ENCODE measurements at places on chromosomes 1 and 21.

GRCh38 chr21:33496345-33496744 is 4.8 kb upstream of the DNAJC28 start:
- DNase-seq = no peak

DNA sequence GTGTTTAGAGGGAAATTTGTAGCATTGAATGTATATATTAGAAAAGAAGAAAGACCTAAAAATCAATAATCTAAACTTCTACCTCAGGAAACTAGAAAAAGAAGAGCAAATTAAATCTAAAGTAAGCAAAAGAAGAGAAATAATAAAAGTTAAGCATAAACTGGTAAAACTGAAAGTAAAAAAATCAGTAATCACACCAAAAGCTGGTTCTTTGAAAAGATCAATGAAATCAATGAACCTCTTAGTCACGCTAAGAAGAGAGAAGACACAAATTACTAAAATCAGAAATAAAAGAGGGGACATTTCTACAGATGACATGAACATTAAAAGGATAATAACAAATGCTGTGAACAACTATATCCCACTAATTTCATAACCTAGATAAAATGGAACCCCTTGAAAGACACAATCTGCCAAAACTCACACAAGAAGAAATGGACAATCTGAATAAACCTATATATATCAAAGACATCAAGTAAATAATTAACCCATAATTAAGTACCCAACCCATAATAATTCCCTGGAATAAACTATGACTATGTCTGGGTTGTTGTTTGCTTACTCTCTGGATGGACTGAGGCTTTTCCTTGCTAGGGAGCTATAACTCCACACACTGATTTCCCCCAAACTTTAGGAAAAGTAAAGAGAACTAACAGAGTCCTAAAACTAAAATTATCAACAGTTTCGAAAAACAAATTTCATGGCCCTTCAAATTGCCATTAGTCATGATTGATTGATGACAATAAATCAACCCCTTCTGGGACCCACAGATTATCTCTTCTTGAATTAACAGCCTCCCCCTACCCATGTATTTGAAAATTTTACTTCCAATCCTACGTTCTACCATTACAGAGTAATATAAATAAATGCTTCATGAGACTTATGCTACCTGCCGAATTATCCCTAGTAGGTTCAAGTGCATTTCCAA is 2.8 kb upstream of the CDC73 start:
- no peak for DNase-seq

DNA sequence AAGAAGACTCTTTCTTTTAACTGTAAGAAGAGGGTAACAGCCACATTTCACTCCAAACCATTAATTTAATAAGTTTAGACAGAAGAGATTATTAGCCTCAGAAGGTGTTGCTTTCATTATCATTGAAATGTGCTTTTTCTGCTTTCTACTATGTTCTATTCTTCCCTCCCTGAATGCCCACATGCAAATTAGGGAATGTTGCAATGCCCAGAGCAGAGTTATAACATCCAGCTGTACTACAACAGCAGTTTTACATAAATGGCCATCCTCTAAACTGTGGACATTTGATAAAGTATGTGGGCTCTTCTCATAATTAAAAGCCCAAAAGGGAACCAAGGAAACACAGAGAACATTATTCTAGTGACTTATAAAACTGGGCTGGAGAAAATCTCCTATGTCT is 82.2 kb upstream of the SOD1 start:
- peak; percentile 4 for DNase-seq

DNA sequence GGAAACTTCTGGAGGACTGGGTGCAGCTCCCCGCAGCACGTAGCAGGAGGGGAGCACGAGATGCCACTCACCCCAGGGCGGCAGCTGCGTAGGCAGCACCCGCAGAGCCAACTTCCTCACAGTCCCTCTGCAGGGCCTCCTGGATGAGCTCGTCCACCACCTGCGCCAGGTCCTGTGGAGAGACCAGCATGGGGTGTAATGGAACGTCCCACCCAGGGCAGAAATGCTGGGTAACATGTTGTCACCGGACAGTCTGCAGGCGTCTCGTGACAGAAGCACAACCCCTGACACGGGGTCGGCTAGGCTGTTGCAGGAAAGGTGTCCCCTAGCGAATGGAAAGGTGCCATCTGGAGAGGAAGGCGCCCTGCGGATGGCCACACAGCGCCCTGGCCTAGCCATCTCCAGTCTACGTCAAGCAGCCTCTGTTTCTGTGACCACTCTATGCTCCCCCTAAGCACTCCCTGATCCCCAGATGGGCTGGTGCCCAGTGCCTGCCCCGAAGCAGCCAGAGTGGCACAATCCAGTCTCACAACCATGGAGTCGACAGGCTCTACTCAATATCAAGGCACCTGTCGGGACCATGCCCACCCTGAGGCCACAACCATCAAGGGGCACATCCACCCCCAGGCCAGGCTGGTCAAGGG is 21.2 kb downstream of the MCM3AP start:
- DNase-seq = no peak

GRCh38 chr1:40059960-40060750 is 19.6 kb downstream of the CAP1 start:
- peak; percentile 58 for DNase-seq

GRCh38 chr1:204623894-204624361 is 61.6 kb downstream of the LRRN2 start:
- peak; percentile 6 for DNase-seq

DNA sequence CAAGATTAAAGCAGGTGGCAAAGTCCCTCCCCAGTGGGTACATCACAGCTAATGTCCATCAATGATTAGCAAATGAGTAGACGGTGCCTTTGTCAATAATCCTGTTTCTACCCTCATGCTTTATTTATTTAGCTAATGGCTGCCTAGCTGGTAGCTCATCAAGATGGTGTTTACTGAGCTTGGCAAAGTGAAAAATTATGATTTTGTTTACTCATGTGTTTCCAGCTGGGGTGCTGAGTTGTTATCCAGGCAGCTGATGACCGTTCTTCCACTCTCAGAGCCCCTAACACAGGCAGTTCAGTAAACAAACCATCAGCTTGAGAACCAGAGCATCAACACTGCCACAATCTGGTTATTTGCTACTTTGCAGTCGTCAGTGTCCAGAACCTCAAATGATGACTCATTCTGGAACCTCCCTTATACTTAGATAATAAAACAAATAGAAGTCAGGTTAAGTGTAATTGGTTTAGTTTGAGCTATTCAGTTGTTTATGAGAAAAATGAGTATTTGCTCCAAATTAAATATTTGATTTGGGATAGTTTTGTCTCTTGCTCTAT is 163.9 kb downstream of the ST6GALNAC5 start:
- no peak for DNase-seq

DNA sequence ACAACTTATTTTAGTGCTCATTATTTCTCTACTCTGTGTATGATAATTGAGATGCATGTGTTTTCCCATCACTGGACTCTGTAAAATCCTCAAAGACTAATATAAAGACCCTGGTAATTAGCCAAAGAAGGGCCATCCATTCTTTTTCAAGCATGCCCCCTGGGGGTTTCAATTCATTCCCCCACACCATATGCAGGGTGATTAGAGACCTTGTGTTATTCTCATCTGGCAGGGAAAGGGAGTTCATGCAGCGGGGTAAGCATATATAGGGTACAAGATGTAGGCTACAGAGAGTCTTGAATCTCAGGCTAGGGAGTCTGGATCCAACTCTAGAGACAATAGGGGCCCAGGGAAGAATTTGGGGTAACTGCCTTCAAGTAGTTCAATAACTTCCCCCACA is 166.5 kb downstream of the TNR start:
- DNase-seq = no peak

DNA sequence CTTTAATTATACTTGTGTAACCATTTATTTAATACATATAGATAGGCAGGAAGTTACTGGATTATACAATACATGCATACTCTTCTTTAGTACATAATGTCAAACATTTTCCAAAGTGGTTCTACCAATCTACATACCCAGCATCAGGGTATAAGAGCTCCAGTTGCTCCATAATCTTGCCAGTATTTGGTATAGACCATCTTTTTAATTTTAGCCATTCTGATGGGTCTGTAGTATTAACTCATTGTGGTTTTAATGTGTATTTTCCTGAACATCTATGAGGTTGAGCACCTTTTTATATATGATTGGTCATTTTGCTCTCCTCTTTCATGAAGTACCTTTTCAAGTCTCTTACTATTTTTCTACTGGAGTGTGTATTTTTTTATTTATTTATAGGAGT is 32.1 kb downstream of the EBNA1BP2 start:
- no peak for DNase-seq

DNA sequence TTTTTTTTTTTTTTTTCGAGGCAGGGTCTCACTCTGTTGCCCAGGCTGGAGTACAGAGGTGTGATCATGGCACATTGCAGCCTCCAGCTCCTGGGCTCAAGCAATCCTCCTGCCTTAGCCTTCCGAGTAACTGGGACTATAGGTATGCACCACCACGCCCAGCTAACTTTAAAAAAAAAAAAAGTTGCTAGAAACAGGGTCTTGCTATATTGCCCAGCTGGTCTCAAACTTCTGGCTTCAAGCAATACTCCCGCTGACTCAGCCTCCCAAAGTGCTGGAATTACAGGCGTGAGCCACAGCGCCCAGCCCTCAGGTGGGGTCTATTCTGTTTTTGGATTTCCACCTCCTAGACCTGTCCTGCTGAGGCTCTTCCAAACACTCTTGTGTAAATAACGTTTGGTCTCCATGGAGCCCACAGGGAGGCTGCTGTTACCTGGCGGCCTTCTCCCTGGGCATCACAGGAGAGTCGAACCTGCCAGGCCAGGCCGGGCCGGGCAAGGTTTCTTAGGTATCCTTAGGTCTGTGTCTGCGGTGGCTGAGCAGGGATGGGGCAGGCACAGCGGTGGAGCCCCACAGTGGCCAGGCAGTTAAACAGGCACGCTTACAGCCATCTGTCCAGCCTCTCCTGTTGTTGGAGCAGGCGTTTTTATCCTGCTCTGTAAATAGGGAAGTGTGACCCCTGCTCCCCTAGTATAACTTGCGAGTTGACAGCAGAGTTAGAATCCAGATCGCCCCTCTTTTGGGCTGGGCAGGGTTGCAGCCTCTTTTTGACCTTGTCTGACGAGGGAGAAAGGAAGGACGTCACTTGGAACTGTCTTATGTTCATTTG is 18.8 kb downstream of the PLEKHM2 start:
- peak; percentile 8 for DNase-seq

DNA sequence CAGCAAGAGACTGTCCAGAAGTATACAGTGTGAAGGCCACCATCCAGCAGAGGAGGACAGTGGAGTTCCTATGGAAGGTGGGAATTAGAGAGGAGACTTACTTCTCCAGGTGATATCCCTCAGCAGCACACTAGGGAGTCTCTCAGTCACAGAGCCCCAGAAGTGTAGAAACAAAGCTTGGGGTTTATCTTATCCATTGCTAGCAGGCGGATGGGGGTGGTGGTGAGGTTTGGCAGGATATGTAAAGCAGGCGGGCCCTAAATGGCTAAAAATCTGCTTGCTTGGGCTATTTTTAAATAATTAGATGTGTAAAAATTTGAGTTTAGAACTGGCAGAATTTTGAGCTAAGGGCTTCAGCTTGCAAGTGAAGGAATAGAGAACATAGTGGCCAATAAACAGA is 50.1 kb upstream of the RGS18 start:
- no peak for DNase-seq

DNA sequence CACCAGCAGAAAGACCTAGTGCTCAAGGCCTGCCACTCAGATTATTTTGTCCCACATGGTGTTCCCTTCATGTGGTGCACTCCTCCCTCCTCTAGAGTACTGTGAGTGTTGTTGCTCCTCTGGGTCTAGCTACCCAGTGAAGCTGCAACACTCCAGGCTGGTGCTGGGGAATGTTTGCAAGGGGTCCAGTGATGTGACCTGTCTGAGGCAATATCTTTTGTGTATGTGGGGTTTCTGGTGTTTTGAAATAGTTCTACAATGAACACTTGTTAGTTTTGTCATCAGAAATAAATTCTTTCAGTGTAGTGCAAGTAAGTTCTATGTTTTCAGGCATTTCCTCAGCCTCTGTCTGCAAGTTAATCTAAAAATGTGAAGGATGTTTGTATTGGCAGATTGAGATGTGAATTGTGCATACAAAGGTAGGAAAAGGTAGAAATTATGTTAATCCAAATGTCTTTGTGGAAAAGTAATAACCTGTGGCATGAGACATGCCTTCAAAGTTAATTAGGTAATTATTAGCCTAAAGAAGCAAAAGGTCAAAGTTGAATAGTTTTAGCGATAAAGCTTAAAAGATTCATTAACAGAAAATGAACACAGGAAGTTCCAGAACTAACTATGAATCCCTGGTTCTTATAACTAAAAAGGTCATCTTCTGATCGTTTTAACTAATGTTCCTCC is 616.8 kb downstream of the LTN1 start:
- no peak for DNase-seq

DNA sequence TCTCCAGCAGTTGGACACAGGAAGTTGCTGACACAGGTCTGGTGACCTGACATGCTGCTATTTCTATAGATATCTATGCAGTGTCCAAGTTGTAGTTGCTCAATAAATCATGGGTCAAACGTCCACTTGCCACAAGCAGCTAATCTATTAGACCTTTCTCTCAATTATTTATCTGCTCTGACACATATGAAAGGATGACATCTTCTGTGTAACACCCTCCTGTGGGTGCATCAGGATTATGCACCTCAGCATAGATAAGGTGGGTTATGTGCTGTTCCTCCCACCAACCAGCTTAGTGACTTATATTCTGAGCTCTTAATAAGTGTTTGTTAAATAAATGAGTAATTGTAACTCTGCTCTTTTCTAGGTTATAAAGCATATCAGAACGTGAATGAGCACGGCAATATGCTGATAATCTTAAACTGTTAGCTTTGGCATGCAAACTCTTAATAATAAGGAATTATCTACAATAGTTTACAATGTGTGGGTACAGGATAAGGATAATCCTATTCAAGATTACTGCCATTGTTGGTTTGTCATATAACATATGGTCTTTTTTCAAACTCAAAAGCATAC is 90.7 kb upstream of the GCLM start:
- DNase-seq = no peak

- peak; percentile 54 for DNase-seq
These were observed 19.2 kb upstream of the CDK18 start for GRCh38 chr1:205484985-205485967.
